ENCODE measurements at places on chromosomes 5 and 9.

DNA sequence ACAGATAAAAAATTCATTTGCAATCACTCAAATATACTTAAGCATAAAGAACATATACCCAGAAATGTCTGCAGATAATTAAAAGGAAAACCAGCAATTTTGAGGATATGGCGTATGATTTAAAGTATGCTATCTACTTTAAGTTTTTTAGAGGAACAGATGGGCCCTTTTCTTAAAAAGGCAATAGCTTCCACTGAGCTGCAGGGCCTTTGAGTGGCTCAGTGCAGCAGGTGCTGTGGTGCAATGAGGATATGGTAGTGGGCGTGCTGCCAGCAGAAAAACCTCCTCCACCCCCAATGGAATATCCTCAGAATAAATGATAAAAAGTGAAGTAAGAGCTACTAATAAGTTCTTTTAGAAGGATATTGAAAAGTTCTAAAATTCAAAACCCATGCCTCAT is 814.5 kb downstream of the MTRR start:
- no peak for ATAC-seq

GRCh38 chr5:74919487-74919886 is 53.3 kb upstream of the FAM169A start:
- no peak for ATAC-seq

- ATAC-seq, result no peak
These were observed 401.9 kb downstream of the SPOCK1 start for GRCh38 chr5:137097203-137097602.

DNA sequence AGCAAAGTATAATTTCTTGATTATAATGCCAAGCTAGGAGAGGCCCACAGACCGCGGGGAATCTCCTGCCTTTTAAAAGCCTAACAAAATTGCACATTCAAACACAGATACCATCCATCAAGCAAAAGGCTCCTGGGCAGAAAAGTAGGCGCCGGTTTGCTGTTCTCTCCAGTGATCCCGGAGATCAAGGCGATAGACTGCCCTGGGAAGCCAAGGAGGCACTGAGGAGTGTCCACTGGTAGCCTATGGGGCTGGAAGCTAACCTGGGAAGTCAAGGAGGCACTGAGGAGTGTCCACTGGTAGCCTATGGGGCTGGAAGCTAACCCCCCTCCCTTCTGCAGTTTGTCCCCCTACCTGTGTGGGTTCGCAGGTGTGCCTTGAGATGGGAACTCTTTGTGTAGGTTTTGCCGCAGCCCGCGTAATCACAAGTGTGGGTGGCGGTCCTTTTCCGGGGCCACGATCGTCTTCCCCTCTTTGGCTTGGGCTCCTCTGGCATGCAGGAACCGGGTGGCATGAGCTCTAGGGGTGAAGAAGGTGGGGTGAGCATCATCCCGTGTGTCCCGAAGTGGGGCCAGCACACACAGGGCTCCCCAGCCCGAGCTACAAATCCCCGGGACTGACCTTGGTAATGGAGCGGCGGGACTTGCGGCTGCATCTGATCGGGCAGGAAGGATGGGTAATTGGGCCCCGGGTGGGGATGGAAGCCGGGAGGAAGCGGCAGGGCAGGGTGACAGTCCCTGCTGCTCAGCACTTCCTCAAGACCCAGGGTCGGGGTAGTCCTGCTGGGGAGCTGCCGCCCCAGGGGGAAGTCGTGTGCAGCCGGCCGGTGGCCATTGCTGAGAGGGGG is 2.7 kb downstream of the KLF4 start:
- ATAC-seq, result no peak

All from stimulated activated memory B cell treated with anti-CD40 and anti-IgM and Interleukin-4, amounts not matched to agents 10 μg/mL and 1 μg/mL and 100 μg/mL, for 72 hours (primary cell).